ENCODE measurements at places on chromosomes 4 and X.

GRCh38 chr4:9919047-9919446, 102.2 kb downstream of the SLC2A9 start:
- DNase-seq: no peak

DNA sequence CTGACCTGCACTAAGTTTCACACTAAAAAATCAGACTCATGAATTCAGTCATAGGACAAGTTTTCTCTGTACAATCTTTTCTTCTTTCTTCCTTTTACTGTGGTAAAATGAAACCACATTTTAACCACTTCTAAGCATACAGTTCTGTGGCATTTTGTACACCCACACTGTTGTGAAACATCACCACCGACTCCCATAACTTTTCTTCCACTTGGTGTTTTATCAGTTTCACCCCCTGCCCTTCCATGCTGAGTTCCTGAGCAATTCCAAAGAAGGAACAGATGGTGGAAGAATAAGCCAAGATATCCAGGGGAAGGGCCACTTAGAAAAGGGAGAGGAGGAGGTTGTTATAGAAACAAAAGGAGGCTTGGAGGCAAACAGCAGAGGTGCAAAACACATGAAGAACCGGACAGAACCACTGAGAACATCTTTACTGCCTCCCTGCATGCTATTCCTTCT, 22.6 kb downstream of the SLC25A4 start:
- DNase-seq: no peak

DNA sequence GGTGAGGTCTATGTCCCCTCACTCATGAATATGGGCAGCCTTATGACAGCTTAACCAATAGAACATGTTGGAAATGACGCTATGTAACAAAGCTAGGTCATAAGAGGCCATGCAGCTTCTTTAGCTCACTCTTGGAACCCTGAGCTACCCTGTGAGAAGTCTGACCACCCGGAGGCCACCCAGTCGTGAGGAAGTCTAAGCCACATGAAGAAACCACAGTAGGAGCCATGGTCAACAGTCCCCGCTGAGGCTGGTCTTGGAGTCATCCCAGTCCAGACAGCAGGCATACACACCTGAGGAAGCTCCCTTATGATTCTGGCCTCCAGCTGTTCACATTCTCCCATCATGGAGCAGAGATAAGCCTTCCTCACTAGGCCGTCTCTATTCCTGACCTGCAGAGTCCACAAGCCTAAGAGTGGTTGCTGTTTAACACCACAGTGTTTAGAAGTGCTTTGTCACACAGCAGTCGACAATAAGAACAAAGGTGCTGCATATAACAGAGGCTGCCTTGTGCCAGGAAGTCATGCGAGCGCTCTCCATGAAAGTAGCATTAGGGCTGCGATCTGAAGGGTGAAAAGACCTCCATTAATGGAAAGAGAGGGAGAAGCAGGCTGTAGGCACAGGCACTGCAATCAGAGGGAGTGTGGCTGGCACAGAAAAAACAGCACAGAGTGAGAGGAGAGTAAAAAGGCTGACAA, 38.2 kb downstream of the TSPAN5 start:
- DNase-seq: no peak

DNA sequence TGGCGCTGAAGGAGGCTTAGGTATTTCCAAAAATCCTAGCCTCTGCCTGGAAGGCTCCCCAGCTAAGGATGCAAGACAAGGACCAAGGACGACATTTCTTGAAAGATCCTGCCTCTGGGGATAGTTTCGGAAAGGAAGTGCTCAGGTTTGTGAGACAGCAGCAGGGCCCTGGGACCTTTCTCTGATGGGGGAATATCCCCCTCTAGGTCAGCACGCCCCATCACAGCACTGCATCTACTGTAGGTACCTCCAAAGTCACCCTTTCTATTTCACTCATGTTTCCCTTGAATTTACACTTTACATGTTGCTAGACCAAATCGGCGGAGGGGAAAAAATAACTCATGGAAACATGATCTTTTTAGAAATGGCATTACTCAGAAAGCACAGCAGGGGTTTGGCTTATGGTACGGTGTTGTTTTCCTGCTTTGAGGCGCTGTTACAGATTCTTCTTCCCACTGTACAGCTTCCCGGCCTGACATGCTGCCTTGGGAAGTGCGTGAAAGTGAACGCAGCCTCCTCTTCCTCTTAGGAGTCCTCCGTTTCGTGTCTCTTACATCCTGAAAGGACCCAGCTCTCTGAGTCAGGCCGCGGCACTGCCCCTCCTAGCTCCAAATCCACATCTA, 77.2 kb upstream of the DHRSX start:
- no peak for DNase-seq

- DNase-seq: no peak
Observed at GRCh38 chr4:65069177-65069576, 601.1 kb downstream of the EPHA5 start.

DNA sequence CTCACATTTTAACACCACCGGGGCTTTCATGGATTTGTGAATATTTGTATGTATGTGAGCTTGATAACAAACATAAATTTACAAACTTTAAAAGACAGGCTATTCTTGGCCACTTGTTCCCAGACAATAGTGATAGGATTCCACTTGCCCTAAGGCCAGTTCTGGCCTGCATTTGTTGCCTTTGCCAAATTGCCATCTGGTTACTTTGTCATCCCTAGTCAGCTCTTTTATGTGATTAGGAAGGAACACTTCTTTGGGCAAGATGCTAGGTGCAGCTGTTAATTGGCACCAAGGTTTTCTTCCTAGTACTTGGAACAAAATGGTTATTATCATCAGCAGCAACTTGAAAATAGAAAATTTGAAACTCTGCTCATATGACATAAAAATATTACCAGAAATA, 63.3 kb downstream of the CCSER1 start:
- no peak for DNase-seq

DNA sequence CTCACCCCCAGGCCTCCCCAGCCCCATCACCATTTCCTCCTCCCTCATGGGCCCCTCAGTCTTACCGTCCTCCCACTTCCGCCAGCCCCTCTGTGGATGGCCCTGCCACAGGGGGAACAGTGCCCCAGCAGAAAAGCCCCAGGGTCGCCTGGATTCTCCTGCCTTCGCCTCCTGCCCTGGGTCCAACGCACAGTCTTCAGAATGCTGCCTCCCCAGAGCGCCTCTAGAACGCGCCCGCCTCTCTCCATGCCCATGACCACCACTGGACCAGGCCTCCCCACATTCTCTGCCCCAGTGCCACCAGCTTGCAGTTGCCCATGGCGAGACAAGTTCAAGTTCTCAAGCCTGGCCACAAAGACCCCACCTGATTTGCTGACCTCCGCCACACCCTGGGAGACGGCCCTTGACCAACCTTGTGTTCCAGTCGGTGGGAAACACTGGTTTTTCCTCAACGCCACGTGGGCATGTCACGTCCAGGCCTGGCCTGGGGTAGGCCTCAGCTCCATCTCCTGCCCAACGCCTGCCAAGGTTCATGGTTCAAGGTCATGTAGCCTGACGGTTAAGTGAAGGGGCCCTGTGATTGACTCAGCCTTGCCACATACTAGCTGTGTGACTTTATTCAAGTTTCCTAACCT, 634 bp upstream of the PLXNB3 start:
- DNase-seq: no peak
